ENCODE measurements at places on chromosomes 4 and X. TPM values are rescaled to one million over a fixed set of nuclear protein-coding genes. Genes with fewer than 3 reads are reported as not detected.

Gene TRIM2
- 167 TPM for total RNA-seq

- no peak for DNase-seq
These were observed 74.1 kb downstream of the ANOS1 start for GRCh38 chrX:8657883-8658282.

Gene NSUN7
- 11.7 TPM for total RNA-seq

- DNase-seq, result no peak
These were observed 25.6 kb downstream of the ZMAT1 start for GRCh38 chrX:101906136-101906796.

DNA sequence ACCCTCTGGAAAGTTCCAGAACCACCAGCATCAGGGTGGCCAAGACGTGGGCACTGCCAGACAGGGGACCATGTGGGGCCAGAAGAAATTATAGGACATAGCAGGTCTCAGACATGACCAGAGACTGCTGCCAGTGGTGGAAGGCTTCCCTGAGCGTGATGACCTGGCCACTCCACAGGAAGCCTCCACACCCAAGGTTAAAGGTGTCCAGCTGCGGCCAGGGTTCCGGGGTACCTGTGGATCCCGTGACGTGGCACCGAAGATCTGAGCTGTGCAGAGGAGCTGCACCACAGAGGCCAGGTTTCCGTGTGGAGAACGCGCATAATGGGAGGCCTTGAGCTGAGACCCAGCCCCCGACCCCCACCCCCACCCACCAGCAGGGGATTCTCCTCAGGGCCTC, 16.4 kb upstream of the CTBP1 start:
- no peak for DNase-seq

Gene TMPRSS11D
- total RNA-seq, result not detected

- DNase-seq, result no peak
These were observed 1367.8 kb upstream of the IGFBP7 start for GRCh38 chr4:58477950-58478349.

Gene UCHL1
- 4.1 TPM for total RNA-seq

Gene WDR44
- total RNA-seq, result 10.7 TPM

Gene SAT1
- 449 TPM for total RNA-seq

DNA sequence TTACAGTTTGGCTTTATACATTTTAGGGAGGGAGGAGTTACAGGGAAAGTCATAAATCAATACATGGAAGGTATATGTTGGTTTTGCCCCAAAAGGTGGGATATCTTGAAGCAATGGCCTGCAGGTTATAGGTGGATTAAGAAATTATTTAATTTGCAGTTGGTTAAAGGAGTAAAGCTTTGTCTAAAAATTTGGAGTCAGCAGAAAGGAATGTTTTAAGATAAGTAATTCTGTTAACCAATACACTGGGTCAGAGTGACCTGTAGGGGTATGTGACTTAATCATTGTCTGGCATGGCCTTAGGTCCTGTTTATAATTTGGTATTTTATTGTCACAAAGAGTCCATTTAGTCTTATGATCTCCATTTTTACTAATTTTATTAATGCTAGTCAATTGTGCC, 115.0 kb downstream of the AGTR2 start:
- DNase-seq, result no peak

Gene TLR7
- total RNA-seq, result 1.7 TPM

DNA sequence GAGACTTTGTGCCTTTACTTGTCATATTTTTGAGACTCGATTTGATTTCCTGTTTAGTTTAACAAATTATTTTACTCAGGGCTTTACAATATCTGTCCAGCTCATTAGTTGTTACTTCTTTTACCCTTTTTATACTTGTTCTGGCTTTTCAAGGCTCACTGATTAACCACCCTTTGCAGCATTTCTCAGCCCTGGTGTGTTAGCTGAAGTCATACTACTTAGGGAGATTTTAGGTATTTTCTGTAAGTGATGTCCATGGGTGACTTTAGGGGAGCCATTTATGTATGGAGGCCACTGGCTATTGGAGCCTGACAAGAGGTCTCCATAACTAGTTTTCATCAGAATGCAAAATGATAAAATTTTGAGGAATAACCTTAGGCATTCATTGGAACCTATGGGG, 147.2 kb downstream of the RPA4 start:
- DNase-seq, result no peak

GRCh38 chr4:153757407-153757806, 2.4 kb downstream of the RNF175 start:
- DNase-seq, result no peak

GRCh38 chr4:113750734-113751133, 10.8 kb downstream of the CAMK2D start:
- no peak for DNase-seq

GRCh38 chr4:135508006-135508714, 1306.6 kb upstream of the PABPC4L start:
- no peak for DNase-seq

Gene GPR34
- total RNA-seq, result 2.0 TPM

DNA sequence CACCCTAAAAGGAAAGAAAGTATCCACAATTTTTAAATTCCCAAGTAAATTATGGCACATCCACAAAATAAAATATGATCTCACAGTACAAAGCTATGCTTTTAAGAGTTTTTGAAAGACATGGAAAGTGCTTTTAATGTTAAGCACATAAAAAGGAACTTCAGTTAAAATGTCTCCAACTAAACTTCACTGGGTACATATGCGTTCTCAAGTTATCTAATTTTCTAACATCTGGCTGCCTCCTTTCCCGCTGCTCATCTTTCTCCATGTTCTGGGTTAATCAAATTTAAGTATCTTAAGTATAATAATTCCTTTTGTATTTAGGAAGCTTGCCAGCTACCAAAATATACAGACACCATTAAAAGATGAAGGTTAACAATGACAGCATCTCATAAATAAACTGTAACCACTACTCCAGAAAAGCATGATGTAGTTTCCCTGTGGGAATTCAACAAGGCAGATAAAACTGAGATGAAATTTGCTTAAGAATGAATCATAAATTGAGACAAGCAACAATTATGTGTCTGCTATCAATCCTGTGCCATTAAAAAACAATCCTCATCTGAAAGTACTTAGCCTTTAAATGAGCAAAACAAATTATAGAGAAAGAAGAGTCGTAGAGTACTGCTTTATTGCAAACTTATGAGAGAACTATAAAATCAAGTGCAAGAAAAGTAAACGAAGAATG, 25.1 kb downstream of the PRSS12 start:
- no peak for DNase-seq

DNA sequence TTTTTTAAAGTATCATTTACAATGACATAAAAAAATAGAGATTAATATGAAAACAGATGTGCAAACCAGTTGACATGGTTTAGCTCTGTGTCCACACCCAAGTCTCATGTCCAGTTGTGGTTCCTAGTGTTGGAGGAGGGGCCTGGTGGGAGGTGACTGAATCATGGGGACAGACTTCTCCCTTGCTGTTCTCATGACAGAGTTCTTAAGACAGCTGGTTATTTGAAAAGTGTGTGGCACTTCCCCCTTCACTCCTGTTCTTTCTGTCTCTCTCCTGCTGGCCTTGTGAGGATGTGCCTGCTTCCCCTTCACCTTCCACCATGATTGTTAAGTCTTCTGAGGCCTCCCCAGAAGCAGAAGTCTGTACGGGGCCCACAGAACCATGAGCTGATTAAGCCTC, 23.8 kb downstream of the CNOT6L start:
- DNase-seq, result no peak

Gene EVC
- 24.2 TPM for total RNA-seq

DNA sequence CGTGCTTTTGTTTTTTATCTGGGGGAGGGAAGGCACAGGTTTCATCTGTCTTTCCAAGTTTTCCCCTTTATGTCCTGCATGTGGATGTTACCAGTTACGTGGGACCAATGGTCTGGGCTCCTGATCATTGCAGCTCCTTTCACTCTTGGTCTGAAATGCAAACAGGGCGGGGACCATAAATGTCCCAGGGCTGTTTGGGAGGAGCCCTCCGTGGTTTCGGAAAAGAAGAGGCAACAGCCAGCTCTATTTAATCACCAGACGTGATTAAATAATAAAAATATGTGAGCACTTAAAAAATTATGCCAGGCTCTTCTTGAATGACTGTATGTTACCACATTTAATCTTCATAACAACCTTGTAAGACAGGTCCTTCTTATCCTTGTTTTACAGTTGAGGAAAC, 30.8 kb upstream of the C1GALT1C1 start:
- DNase-seq, result no peak

- DNase-seq, result no peak
These were observed 132.0 kb upstream of the CLNK start for GRCh38 chr4:10816571-10816970.

Gene RBMXL3
- not detected for total RNA-seq

Gene FOXP3
- total RNA-seq, result 0.72 TPM

Gene TBC1D9
- 9.1 TPM for total RNA-seq

DNA sequence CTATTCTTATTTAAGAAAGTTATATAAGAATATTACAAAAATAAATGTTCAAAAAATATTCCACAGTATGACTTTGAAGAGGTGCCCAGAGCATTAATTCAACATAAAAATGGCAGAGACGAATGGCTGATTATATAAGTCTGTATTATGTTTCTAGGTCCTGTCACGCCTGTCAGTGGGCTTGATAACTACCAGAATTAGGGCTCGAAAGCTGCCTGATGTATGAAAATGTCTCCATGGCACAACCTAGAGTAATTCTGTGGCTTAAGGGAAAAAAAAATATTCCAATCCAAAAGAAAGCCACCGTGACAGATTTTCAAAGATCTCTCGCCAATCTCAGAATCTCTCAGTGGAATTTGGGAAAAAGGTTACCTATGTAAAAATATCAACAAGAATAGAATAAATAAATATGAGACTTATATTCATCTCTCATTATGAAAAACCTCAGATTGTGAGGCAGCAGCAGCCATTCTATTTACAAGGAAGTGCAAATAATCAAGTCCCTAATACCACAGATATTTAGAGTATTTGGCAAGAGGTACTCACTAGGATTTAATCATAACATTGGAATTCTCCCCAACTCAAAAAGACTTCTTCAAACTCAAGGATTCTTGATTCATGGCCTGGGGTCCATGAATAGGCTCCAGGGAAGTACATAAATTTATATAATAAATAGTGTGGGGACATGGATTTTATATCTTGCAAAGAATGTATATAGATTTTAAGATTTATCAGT, 489.1 kb upstream of the INTU start:
- no peak for DNase-seq

- no peak for DNase-seq
These were observed 106.7 kb upstream of the BMP2K start for GRCh38 chr4:78669453-78669852.

Gene GABRB1
- 0.84 TPM for total RNA-seq

DNA sequence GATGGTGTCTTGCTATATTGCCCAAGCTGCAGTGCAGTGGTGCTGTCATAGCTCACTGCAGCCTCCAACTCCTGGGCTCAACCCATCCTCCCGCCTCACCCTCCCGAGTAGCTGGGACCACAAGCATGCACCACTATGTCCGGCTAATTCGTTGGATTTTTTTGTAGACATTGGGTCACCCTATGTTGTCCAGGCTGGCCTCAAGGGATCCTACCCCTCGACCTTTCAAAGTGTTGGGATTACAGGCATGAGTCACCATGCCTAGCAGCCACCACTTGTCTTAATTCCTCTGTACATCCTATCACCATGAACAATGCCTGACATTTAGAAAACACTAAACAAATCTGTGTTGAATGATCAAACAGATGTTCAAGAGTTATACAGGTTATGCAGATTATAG, 76.7 kb downstream of the NLGN4X start:
- DNase-seq, result no peak

- no peak for DNase-seq
These were observed 88.8 kb downstream of the CORIN start for GRCh38 chr4:47749060-47749459.

GRCh38 chrX:13770013-13770535, 35.5 kb downstream of the OFD1 start:
- DNase-seq, result no peak

GRCh38 chr4:6560416-6561172, 14.4 kb upstream of the MAN2B2 start:
- DNase-seq, result no peak

GRCh38 chrX:50615570-50616158, 145.0 kb upstream of the DGKK start:
- DNase-seq, result no peak

- no peak for DNase-seq
These were observed 5.2 kb downstream of the APBB2 start for GRCh38 chr4:41209187-41209586.

GRCh38 chr4:123913598-123913997, 517.0 kb downstream of the SPRY1 start:
- no peak for DNase-seq

GRCh38 chr4:184620212-184620867, 28.9 kb downstream of the CASP3 start:
- DNase-seq, result no peak

- DNase-seq, result no peak
These were observed 289.7 kb upstream of the TRAM1L1 start for GRCh38 chr4:117375101-117375500.

Gene PABPC5
- total RNA-seq, result 2.8 TPM

DNA sequence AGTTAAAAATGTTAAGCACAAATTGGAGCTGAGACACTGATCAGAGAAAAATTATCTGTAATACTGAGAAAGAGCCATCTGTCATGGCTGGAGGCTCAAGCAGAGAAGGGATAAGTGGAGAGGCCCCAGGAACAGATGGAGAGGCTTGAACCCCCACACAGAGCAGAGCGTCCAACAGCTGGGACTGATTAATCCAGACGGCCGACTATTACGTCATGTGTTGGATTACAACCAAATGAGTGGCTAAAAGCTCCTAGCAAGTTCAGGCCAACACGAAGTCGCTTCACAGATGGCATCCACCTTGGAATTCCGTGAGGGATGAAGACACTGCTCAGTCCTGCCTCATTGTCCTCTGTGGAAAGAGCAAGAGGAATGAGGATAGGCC, 57.7 kb upstream of the ATXN3L start:
- no peak for DNase-seq

GRCh38 chr4:88989990-88990389, 67.0 kb downstream of the FAM13A start:
- DNase-seq, result no peak

- DNase-seq, result no peak
These were observed 262.5 kb downstream of the GRID2 start for GRCh38 chr4:92566269-92566668.

DNA sequence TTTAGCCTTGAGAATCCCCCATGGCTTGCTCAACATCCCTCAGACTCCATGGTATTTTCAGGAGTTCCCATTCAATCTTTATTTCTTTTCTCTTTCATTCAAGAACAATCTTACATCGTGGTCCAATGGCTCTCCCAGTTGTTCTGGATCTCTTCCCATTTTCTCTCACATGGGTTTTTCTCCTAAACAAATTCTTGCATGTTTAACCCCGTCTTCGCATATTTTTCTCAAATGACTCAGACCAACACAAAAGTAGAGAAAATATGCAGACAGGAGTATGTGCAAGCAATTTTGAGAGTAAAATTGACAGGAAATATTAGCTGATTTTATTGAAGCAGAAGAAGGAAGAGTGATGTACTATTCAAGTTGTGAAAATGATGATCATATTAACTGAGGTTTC, 396.4 kb upstream of the TRAM1L1 start:
- DNase-seq, result no peak

DNA sequence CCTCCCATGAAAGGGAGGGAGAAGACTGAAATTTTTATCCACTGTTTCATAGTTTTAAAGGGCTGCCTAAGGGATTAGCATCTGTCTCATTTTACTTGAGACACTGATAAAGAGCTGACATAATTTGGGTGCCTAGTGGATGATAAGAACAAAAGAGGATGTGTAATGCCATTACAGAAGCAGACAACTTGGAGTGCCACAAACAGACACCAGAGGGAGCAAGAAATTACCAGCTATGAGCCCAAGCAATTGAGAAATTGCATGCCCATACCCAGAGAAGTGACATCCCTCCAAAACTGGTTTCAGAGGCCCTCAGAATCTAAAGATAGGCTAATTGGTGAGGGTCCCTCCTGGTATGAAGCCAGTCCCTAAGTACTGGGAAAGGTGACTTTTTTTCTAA, 38.5 kb upstream of the POU3F4 start:
- DNase-seq, result no peak

GRCh38 chrX:136048446-136048845, 63.2 kb downstream of the SLC9A6 start:
- DNase-seq, result no peak

Measured in mucosa of descending colon (tissue), 3 donors.